ENCODE measurements at places on chromosomes 5 and 9. TPM values are rescaled to one million over a fixed set of nuclear protein-coding genes. Genes with fewer than 3 reads are reported as not detected.

- no peaks in the 10 kb centered on the region for H3K4me1 ChIP-seq
- no peak overlapping the region for H3K27ac ChIP-seq
- DNase-seq: no peak
- H3K36me3 ChIP-seq: no peaks in the 10 kb centered on the region
Measured at GRCh38 chr5:139178935-139179334, 19.2 kb downstream of the SIL1 start.

GRCh38 chr5:141041427-141041785, 9.8 kb upstream of the PCDHB1 start:
- DNase-seq: no peak
- H3K4me1 ChIP-seq: no peaks in the 10 kb centered on the region
- H3K27me3 ChIP-seq: no peaks in the 10 kb centered on the region
- no peak overlapping the region for H3K27ac ChIP-seq
- no peak overlapping the region for H3K4me3 ChIP-seq

GRCh38 chr5:14946815-14947620, 75.4 kb upstream of the ANKH start:
- H3K27ac ChIP-seq: no peak overlapping the region
- no peak for DNase-seq
- no peaks in the 10 kb centered on the region for H3K36me3 ChIP-seq
- H3K4me1 ChIP-seq: no peaks in the 10 kb centered on the region
- no peak overlapping the region for H3K4me3 ChIP-seq

DNA sequence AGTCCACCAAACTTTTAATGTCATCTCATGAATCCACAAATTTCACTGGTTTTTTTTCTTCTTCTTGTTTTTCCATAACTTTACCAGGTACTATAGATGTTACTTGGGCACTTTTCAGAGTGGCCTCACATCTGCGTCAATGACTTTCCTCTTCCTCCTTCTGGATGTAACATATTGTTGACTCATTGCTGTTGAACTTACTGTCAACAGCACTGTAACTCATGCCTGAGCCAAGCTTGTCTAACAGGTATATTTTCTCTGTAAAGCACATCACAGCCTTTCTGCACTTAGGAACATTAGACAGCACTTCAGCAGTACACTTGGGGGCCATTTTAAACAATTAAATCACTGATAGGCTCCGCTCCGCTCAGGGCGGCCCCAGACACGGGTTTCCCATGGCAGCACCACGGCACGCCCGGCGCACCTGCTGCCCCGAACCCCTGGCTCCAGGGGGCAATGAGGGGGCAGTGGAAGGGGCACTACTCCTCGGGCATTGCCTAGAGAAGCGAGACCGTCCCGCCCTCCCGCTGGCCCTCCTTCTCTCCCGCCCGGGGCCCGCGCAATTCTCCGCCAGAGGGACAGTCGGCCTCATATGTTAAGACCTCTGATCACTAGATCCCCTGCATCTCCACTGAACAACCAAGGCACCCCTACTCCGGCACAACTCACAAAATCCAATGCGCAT, 41.9 kb upstream of the SPATA31C2 start:
- H3K4me1 ChIP-seq: no peaks in the 10 kb centered on the region
- no peaks in the 10 kb centered on the region for H3K27me3 ChIP-seq
- DNase-seq: no peak
- no peak overlapping the region for H3K4me3 ChIP-seq
- H3K27ac ChIP-seq: no peak overlapping the region
- no peaks in the 10 kb centered on the region for H3K36me3 ChIP-seq

GCNT4 gene
- 1.4 TPM for total RNA-seq

DNA sequence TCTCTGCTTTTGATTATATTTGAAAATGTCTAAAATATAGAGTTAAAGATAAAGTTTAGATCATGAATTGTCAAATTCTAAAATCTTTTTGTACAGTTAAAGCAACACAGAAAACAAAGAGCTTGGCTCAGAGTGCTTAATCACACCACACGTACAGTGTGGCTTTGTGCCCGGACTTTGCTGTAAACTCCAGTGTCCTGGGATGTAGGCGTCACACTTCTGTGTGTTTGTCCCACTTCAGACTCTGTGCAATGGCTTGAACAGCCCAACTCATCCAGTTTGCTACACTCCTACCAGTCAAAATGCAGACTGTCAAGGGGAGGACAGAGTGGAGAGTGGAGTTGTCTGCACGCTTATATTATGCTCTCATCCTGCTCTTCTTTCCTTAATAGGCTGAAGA, 45.3 kb downstream of the SMARCA2 start:
- H3K27ac ChIP-seq: no peak overlapping the region
- H3K4me3 ChIP-seq: no peak overlapping the region
- no peaks in the 10 kb centered on the region for H3K27me3 ChIP-seq
- DNase-seq: no peak
- peaks cover 3% of the 10 kb centered on the region for H3K4me1 ChIP-seq
- peaks cover 39% of the 10 kb centered on the region for H3K36me3 ChIP-seq

DNA sequence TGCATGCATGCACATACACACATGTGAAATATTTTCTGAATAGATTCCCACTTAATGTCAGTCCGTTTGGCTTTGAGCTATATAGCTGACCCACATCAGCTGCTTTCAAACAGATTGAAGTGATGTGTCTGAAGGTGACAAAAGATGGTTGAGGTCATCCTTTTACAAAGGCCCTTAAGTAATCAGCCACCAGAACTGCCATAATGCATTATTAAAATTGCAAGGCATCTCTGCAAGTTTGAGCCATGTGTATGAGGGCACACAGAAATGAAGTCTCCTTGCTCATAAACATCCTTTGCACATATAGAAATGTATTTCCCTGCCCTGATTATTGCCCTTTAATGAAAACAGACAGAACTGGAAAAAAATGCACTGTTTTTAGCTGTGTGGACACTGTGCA, 1043.0 kb upstream of the C9orf72 start:
- no peaks in the 10 kb centered on the region for H3K4me1 ChIP-seq
- DNase-seq: no peak
- H3K27ac ChIP-seq: no peak overlapping the region
- H3K36me3 ChIP-seq: no peaks in the 10 kb centered on the region
- no peak overlapping the region for H3K4me3 ChIP-seq
- no peaks in the 10 kb centered on the region for H3K27me3 ChIP-seq

DNA sequence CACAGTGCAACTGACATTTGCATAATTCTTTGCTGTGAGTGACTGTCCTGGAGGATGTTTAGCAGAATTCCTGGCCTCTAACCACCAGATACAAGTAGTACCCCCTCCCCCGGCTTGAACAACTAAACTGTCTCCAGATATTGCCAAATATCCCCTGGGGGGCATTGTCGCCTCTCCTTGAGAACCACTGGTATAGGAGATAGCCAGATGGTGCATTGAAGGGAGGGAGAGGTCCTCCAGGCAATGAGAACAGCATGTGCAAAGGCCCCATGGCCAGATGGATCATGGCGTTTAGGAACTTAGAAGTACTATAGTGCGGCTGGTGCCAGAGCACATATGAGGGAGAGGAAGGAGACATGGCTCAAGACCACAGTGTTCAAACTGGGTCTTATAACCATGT, 18.9 kb upstream of the ORM1 start:
- no peak overlapping the region for H3K27ac ChIP-seq
- H3K36me3 ChIP-seq: no peaks in the 10 kb centered on the region
- H3K4me1 ChIP-seq: no peaks in the 10 kb centered on the region
- no peak for DNase-seq
- no peak overlapping the region for H3K4me3 ChIP-seq

GRCh38 chr9:89304834-89305188, 6.2 kb upstream of the CKS2 start:
- no peaks in the 10 kb centered on the region for H3K36me3 ChIP-seq
- H3K27ac ChIP-seq: no peak overlapping the region
- DNase-seq: no peak
- no peaks in the 10 kb centered on the region for H3K27me3 ChIP-seq
- H3K4me1 ChIP-seq: peaks cover 8% of the 10 kb centered on the region

CDO1 gene
- total RNA-seq: not detected

LAMC3 gene
- total RNA-seq: 0.07 TPM

DNA sequence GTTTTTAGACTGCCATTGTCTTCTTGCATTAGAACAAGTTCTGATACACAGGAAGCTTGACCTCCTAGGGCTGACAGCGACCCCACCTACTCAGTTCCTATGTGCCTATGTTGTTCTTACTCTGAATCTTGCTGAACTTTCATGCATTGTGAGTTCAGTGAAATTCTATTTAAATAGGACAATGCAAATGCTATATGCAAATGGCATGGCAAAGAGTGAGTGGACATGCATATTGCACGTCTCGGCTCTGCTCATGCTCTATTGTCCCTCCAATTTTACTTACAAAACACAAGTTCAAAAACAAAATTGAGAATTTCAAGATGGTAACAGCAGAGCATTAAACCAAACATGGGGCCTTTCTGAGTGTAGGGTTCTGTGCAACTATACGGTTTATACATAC, 5.3 kb upstream of the DCP2 start:
- H3K36me3 ChIP-seq: no peaks in the 10 kb centered on the region
- no peaks in the 10 kb centered on the region for H3K27me3 ChIP-seq
- H3K27ac ChIP-seq: no peak overlapping the region
- peaks cover 12% of the 10 kb centered on the region for H3K4me1 ChIP-seq

DNA sequence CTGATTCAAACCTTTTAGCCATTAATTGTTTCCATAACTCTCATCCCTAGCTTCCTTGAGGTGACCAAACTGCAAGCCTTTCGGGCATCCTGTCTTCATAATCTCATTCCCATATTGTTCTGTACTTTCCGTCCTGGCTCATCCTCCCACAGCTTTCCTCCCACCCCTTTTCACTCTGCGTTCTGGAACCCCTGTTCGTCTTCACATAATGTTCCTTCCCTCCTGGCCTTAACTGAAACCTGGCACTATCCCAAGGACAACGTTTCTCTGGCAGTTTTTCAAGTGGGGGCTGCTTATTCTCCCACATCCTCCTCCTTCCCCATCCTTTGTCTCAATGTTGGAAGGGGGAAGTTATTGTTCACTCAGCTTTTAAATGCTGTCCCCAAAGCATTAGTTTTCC, 1.5 kb downstream of the ZNF189 start:
- H3K27me3 ChIP-seq: no peaks in the 10 kb centered on the region
- DNase-seq: no peak
- H3K27ac ChIP-seq: no peak overlapping the region
- peaks cover 41% of the 10 kb centered on the region for H3K36me3 ChIP-seq
- no peak overlapping the region for H3K4me3 ChIP-seq

- no peak for DNase-seq
- no peaks in the 10 kb centered on the region for H3K27me3 ChIP-seq
- H3K27ac ChIP-seq: no peak overlapping the region
- peaks cover 4% of the 10 kb centered on the region for H3K4me1 ChIP-seq
- H3K36me3 ChIP-seq: no peaks in the 10 kb centered on the region
- no peak overlapping the region for H3K4me3 ChIP-seq
Measured at GRCh38 chr9:110125207-110125751, 82.7 kb downstream of the C9orf152 start.

GRCh38 chr5:15105799-15106393, 234.3 kb upstream of the ANKH start:
- no peak overlapping the region for H3K27ac ChIP-seq
- no peaks in the 10 kb centered on the region for H3K27me3 ChIP-seq
- no peaks in the 10 kb centered on the region for H3K36me3 ChIP-seq
- DNase-seq: no peak
- no peak overlapping the region for H3K4me3 ChIP-seq

- peak overlapping the region; percentile 79 for H3K27ac ChIP-seq
- peak overlapping the region; percentile 83 for H3K4me3 ChIP-seq
- peaks cover 43% of the 10 kb centered on the region for H3K4me1 ChIP-seq
- no peaks in the 10 kb centered on the region for H3K27me3 ChIP-seq
Measured at GRCh38 chr5:75510836-75511434, 494 bp downstream of the CERT1 start.

DNA sequence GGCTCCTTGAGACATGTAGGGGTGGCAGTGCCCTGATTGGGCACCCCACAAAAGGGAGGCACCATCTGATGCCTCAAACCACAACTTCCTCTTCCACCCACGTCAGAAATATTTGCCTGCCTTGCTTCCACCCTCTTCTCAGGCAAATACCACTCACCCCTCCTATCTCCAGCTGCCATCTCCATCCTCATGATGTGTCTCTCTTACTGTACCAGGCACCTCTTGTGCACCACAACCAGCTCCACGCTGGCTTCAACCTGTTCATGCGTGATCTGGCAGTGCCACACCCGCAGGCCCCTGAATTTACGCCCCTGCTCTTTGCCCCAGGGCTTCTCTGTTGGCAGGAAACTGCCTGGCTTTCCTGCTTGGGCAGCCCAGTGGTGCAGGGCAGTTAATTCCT, 87.8 kb upstream of the HSPA9 start:
- H3K4me1 ChIP-seq: peaks cover 18% of the 10 kb centered on the region
- H3K27ac ChIP-seq: no peak overlapping the region
- H3K27me3 ChIP-seq: peaks cover 79% of the 10 kb centered on the region
- H3K4me3 ChIP-seq: peak overlapping the region; percentile 3

GPR107 gene
- 21.3 TPM for total RNA-seq

CYLC2 gene
- total RNA-seq: not detected

KCNV2 gene
- not detected for total RNA-seq

- H3K4me3 ChIP-seq: no peak overlapping the region
- H3K27ac ChIP-seq: no peak overlapping the region
- no peaks in the 10 kb centered on the region for H3K4me1 ChIP-seq
Measured at GRCh38 chr9:100129772-100130171, 30.7 kb downstream of the INVS start.

- H3K4me3 ChIP-seq: no peak overlapping the region
- H3K27ac ChIP-seq: no peak overlapping the region
- no peaks in the 10 kb centered on the region for H3K36me3 ChIP-seq
Measured at GRCh38 chr5:147359581-147359980, 124.8 kb downstream of the STK32A start.

- H3K27me3 ChIP-seq: no peaks in the 10 kb centered on the region
- DNase-seq: peak; percentile 72
- H3K4me3 ChIP-seq: peak overlapping the region; percentile 6
Measured at GRCh38 chr5:170333161-170333910, 35.8 kb upstream of the LCP2 start.

DNA sequence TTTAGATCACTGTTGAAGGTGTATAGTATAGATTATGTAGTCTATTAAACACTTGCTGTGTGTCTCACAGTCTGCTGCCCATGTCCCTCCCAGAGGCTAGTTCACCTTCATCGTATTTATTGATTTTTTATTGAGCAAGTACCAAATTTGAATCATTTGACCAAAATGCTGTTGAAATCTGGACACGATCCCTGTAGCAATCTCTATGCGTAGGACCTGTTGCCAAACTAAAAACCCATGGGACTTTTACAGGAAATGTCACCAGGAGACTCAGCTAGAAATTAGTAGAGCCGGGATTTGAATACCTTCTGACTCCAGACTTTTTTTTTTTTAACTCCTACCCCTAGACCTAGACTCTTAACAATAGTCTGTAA, 17.5 kb downstream of the SLC31A1 start:
- H3K36me3 ChIP-seq: no peaks in the 10 kb centered on the region
- no peak overlapping the region for H3K27ac ChIP-seq
- no peak overlapping the region for H3K4me3 ChIP-seq
- no peak for DNase-seq

AP3S1 gene
- 73.6 TPM for total RNA-seq

C9orf50 gene
- total RNA-seq: not detected

- H3K36me3 ChIP-seq: no peaks in the 10 kb centered on the region
- H3K4me3 ChIP-seq: peak overlapping the region; percentile 61
- no peaks in the 10 kb centered on the region for H3K27me3 ChIP-seq
- H3K27ac ChIP-seq: peak overlapping the region; percentile 87
Measured at GRCh38 chr5:5421149-5421960, 1.1 kb upstream of the ICE1 start.

DMRT3 gene
- not detected for total RNA-seq
